Kidney tubule cell (primary cell): ENCODE measurements at places on chromosomes 12 and 14.

- DNase-seq = no peak
These were observed 213.1 kb downstream of the PTPRO start for GRCh38 chr12:15535352-15535781.

DNA sequence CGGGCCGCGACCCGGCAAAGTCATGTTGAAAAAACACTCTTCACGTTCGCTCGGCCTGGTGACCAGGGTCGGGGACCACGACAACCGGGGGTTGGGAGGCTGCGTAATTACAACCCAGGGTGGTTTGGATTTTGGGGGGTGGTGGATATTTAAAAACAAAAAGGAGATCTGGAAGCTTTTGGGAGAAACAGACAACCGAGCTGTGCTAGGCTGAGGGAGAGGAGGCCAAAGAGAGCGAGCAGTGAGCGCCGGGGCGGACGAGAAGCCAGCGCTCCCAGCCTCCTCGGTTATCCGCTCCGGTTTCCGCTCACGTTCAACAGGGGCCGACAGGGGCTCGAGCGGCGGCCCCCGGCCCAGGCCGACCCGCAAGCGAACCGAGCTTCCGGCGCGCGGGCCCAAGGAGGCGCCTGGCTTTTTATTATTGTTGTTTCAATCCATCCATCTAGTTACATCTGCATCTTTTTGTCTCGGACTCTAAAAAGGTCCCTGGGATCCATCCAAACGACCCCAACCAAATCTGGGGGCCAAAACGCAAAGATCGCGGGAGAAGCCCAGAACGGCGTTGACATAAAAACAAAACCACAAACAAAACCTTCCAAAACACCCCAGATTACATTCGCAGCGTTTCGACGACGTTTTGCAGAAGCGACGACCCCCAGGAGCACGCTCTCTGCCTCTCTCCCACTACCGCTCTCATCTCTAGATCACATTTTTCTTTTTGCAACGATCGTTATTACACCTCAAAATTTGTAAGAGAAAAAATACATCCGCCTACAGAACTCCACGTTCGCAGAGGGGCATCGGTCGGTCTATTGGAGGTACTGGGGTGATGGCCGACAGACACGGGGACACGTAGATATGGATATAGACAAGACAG, 771 bp downstream of the OTX2 start:
- DNase-seq = no peak

DNA sequence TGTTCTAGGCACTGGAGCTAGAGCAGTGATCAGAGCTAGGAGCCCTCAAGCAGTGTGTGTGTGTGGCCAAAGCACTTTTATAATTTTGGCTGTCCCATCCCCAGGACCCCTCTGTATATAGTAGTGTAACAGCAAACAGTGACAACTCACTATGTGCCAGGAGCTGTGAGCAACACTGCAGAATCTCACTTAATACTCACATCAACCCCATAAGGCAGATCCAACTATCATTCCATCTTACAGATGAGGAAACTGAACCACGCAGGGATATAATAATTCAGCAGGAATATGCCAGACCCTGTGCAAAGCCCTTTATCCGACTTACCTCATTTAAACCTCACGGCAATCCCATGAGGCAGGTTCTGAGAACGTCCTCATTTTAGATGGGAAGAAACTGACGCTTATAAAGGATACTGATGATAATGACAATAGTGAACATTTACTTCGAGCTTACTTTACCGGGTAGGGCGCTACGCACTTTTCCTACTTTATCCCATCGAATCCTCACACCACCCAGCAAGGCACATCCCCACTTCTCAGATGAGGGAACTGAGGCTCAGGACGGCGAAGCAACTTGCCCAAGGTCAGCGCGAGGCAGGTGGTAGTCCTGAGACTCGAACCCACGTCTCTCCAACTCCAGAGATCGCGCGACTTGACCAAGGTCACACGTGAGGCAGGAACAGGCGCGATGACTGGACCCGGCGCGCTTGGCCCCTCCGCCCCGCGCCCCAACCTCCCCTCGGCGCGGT, 687 bp downstream of the RAB35 start:
- DNase-seq = peak; percentile 56

DNA sequence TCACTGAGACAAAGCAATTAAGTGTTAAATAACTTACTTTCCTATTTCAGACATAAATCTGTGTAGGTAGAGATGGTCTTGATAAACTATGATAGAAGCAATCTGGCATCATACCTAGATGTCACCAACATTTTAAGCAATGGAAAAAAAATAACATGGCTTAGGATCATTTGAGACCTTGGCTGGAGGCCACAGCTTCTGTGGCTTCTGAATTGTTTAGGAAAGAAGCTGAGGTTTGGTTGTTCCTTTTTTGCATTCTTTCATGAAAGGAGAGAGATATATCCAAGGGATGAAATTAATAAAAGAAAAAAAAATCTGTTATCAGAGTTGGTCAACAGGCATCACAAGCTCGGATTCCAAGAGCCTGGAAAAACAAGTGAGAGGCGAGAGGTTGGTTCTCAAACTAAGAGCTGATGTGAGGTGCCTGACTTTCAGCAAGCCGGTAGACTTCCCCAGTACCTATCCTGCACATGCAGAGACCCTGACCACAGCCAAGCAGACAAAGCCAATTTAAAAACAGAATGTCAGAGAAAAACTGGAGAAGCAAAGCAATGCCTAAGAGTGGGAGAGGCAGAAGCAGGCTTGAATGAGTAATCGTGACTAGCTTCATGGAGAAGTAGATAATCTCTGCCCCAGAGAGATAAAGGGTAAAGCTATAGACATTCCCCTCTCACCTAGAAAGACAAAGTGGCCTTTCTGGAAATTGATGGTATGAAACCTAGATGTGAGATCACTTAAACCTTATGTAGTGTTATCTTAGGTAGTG, 43.4 kb upstream of the ST8SIA1 start:
- DNase-seq = no peak

DNA sequence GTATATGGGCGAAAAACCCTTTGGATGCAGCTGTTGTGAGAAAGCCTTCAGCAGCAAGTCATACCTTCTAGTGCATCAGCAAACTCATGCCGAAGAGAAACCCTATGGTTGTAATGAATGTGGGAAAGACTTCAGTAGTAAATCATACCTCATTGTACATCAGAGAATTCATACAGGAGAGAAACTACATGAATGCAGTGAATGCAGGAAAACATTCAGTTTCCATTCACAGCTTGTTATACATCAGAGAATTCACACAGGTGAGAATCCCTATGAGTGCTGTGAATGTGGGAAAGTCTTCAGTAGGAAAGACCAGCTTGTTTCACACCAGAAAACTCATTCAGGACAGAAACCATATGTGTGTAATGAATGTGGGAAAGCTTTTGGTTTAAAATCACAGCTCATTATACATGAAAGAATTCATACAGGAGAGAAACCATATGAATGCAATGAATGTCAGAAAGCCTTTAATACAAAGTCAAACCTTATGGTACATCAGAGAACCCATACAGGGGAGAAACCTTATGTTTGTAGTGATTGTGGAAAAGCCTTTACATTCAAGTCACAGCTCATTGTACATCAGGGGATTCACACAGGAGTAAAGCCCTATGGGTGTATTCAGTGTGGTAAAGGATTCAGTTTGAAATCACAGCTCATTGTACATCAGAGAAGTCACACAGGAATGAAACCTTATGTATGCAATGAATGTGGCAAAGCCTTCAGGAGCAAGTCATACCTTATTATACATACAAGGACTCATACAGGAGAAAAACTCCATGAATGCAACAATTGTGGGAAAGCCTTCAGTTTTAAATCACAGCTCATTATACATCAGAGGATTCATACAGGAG, 21.4 kb downstream of the ZNF268 start:
- DNase-seq = no peak
